ENCODE measurements at places on chromosomes 13 and 19.
A peak's percentile ranks its signal among the peaks of the same experiment; 100 is the strongest.

DNA sequence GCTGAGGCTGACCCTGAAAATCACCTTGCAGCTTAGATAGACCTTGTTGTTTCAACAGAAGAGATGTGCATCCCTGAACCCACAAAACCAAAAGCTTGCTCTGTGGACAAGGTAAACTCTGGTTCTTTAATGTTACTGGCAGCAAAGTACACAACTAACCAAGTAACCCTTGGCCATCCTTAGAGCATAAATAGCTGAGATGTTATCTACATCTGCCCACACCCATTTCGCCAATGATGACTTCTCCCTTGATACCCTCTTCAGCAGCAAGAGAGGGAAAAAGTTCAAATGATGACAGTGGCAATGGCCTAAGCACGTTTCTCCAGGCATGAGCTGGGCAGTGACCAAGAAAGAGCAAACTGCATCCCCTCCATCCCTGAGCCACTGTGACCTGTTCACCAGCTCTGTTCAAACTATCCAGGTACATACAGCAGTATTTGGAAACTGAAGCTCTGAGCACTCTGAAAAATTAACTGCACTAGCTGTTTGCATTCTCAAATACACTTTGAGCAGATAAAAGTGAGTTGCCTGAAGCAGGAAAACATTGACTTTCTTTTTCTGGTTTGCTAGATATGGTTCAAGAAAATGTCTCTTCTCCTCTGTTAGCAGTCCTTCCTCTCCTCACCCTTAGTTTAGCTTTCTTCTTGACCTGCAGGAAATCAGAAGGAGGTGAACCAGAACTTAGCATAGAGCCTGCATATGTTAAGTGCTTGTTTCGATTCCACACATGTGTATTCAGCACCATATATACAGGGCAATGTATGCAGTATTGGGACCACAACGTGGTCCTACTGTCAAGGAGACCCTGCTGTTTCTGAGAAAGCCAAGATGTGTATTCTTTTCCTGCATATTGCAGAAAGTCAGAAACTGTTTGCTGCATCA, 231.7 kb downstream of the FOXO1 start:
- no peak for DNase-seq

DNA sequence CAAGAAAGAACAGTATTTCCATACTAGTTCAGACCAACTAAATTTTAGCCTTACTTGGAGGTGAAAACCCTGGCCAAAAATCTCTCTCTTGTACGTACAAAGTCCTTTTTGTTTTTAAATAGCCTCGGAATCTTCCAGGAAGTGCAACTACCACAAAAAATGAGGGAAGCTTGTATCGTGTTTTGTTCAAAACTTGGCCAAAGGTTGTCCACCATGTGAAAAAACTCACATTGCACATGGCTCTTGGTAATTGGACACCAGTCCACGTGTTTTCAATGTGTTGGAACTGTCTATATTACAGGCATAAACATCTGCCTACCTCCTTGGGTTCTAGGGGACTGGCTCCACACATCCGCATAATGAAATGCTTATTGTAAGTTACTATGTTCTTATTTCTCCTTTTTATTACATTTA, 15.2 kb upstream of the STRN4 start:
- DNase-seq: no peak

- DNase-seq: no peak
These were observed 74.9 kb upstream of the KL start for GRCh38 chr13:32941368-32941767.

GRCh38 chr19:3966051-3967017, 4.6 kb downstream of the DAPK3 start:
- DNase-seq: no peak

- DNase-seq: no peak
These were observed 59.4 kb upstream of the SPRY2 start for GRCh38 chr13:80400164-80400864.

DNA sequence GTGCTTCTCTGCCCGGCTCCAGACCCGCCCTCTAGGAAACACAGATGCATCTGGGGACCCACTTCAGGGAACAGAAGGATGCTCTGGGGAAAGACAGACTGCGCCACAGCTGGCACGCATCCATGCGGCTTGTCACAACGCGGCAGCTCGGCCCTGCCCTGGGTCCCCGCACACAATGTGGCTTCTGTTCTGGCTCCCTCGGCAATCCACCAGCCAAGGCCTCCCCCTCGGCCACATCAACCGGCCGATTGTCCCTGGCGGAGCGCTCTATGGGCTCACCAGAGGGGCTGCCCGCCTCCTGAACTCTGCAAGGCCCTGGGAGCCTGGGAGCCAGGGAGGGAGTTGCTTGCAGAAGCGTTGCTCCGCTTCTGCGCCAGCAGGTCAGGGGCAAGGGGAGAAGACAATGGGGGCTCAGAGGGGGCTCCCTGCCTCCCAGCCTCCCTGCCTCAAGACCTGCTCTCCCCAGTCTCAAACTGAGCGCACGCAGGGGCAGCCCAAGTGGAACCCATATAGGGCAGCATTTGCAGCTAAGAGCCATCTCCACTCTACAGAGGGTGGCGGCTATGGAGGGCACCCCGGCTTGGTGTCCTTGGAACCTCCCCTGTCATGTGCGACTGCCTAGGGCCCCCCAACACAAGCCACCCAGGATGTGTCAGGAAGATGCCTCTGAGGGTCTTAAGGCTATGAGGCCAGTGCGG, 37.9 kb downstream of the MLLT1 start:
- no peak for DNase-seq

GRCh38 chr13:79225487-79226232, 180.4 kb downstream of the RBM26 start:
- DNase-seq: no peak

GRCh38 chr13:54287062-54287764, 1258.6 kb downstream of the OLFM4 start:
- no peak for DNase-seq

- no peak for DNase-seq
These were observed 1617.1 kb downstream of the PCDH9 start for GRCh38 chr13:65613004-65613403.

DNA sequence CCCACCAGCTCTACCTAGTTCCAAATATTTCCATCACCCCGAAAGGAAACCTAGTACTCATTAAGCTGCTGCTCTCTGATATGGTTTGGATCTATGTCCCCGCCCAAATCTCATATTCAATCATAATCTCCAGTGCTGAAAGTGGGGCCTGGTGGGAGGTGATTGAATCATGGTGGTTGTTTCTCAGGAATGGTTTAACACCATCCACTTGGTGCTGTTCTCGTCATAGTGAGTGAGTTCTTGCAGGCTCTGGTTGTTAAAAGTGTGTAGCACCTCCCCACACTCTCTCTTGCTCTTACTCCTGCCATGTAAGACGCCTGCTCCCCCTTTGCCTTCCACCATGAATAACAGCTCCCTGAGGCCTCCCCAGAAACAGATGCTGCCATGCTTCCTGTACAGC, 43.4 kb upstream of the MED4 start:
- DNase-seq: peak; percentile 7

DNA sequence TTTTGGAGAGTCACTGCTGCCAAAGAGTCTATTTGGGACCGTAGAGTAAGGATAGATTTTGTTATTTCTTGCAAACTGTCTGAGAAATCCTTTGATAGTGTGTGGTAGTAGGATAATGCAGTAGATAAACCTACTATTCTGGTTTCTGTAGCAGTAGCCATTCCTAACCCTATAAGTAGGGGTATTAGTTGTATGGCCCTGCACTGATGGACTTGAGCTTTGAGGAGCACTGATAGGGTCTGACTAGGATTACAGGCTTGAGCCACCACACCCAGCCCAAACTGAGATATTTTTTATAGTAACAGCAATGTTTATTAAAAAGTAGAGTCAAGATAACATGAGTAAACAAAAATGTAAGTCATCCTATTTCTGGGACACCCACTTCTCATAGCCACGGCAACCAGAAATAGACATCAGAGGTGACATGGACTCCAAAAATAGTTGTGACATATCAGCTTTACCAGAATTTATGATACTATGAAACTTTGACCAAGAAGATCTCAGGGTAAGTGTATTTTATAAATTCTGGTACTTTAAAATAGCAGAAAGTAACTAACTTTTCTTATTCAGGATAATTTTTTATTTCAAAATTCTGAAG, 479.1 kb downstream of the SUCLA2 start:
- no peak for DNase-seq

DNA sequence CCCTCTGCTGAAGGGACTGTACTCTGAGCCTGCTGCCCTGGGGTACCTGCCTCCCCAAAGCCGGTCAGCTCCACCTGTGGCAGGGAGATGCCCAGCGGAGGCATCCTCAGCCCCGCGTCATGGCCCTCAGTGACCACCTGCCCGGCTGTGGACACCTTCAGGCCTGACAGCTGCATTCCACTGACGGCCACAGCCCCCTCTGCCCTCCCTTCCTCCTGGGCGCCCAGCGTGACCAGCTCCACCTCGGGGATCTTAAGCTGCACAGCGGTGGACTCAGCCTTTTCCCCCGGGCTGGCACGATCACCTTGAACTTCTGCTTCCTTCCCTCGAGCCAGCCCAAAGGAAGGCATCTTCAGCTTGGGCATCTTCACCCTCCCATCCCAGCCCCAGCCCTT, 4.8 kb upstream of the HIPK4 start:
- no peak for DNase-seq

- no peak for DNase-seq
These were observed 4.9 kb downstream of the LIPE start for GRCh38 chr19:42422092-42422900.
